ENCODE measurements at places on chromosomes 7 and 10.

GRCh38 chr10:92387289-92387940, 96.4 kb downstream of the MARCHF5 start:
- peak; percentile 44 for DNase-seq

DNA sequence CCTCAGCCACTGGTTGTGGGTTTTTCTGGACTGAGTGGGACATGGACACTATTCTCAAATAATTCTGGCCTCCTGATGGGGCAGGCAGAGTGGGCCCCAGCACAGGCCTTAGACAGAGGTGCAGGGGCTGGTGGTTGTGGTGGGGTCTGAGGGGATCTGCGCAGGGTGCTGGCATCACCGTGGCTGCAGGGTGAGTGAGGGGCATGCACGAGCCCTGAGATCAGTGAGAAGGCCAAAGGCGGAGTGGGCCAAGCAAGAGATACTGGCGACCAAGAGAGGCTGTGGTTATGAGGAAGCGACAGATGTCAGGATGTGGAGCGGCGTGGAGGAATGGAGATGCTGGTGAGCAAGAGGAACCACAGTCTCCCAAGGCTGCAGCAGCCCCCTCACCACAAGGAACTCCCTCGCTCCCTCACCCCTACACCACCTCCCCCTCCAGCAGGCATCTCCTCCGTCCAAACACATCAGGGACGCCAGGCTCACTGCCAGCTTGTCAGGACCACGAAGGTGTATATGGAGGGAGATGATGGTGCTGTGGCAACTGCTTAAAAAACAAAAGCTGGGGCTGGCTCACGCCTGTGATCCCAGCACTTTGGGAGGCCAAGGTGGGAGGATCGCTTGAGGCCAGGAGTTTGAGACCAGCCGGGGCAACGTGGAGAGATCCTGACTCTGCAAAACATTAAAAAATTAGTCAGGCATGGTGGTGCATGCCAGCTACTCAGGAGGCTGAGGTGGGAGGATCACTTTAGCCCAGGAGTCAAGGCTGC, 9.6 kb downstream of the PRF1 start:
- peak; percentile 38 for DNase-seq

GRCh38 chr7:24701261-24702235, 55.7 kb downstream of the GSDME start:
- no peak for DNase-seq

DNA sequence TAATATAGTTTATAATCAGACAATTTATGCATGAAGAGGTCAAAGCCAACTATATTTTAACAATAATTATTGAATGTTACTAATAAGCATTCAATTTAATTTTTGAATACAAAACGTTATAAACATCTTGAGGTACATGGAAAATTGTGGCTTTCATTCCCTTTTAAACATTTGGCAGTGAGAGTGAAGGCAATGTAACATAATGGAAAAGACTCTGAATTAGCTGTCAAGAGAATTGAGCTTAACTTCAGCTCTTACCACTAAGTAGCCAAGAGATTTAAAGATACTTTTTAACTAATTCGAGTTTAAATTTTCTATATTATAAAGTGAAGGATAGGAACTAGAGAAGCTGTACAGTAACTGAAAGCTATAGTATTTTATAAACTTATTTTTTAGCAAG, 98.6 kb downstream of the SEMA3A start:
- DNase-seq = no peak

GRCh38 chr7:68679459-68680234, 918.6 kb upstream of the AUTS2 start:
- DNase-seq = no peak

- DNase-seq = peak; percentile 69
These were observed 15.5 kb downstream of the CYTH3 start for GRCh38 chr7:6256677-6257535.

GRCh38 chr7:15703732-15704131, 17.2 kb upstream of the MEOX2 start:
- DNase-seq = no peak

DNA sequence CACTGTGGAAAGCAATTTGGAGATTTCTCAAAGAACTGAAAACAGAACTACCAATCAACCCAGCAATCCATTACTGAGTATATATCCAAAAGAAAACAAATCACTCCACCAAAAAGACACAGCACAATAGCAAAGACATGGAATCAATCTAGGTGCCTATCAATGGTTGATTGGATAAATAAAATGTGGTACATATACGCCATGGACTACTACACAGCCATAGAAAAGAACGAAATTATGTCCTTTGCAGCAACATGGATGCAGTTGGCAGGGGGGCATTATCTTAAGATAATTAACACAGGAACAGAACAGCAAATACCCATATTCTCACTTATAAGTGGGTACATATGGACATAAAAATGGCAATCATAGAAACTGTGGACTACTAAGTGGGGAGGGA, 35.4 kb upstream of the WNT8B start:
- DNase-seq = no peak

DNA sequence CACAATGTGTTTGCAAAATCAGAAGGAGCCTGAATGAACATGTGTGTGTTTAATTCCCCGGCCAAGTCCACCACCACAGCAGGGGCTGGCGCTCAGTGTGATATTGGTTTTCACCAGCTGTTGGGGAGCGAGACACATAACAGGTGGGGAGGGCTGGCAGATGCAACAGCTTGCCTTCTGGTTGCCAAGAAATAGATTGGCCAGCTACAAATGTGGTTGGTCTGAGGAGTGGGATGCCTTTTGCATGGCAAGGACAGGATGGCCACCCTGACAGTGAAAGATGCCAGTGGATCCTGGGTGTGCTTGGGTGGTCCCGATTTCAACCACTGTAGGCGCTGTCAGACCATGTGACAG, 292.5 kb upstream of the FZD8 start:
- no peak for DNase-seq

- DNase-seq = peak; percentile 47
These were observed 32.5 kb upstream of the EPC1 start for GRCh38 chr10:32379318-32379949.

DNA sequence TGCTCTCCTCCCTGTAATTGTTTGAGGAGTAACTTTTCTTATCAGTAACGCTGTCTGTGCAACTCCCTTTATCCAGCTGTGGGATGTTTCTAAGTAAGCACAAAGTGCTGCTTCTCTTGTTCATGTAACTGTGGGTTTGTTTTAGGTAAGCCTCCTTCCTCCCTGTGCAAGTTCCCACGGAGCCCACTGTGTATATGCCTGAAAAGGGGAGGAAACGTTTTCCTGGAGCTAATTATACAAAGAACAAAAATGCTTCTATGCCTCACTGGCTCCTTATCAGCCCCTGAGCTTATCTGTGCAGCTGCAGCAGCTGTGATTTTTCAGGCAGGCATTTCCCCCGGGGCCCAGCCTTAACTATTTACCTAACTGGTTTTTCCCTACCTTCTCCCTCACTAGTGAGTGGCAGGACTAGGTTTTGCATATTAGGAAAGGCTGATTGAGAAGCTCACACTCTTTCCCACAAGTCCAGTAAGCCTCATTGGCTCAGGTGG, 593.4 kb upstream of the GHITM start:
- DNase-seq = no peak

GRCh38 chr10:44240584-44241205, 144.2 kb downstream of the CXCL12 start:
- DNase-seq = no peak

- DNase-seq = no peak
These were observed 64.7 kb upstream of the TNRC18 start for GRCh38 chr7:5488286-5488878.

DNA sequence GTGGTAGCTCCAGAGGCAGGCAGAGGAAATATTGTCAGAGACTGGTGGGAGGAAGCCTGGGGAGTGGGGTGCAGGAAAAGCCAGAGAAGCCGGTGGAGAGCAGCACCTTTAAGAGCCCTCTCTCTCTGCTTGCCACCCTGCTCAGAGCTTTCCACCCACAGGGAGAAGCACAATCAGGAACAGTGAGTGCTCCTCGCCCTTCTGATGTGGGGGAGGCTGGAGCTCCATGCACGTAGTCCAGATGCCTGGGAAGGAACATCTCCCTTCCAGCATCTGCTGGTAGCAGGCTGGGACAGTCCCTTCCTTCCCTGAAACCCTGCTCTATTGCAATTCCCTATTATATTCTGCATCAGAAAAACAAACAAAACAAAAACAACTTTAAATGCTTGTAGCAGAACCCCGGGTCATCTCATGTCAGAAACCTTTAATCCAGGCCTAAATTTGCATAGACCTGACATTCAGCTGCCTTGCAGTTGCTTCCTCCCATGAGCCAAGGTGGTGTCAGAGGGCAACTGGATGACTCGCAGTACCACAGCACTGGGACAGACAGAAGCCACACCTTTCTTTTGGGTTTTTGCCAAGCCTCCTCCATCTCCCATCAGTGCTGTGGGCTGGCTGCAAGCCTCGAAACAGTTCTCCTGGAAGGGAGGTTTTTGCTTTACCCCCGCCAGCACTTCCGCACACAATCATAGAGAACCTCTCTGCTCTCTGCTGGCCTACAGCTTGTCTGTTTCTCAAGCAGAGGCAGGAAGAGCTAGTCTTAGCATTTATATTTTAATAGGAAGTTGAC, 13.1 kb downstream of the AVPI1 start:
- peak; percentile 70 for DNase-seq

DNA sequence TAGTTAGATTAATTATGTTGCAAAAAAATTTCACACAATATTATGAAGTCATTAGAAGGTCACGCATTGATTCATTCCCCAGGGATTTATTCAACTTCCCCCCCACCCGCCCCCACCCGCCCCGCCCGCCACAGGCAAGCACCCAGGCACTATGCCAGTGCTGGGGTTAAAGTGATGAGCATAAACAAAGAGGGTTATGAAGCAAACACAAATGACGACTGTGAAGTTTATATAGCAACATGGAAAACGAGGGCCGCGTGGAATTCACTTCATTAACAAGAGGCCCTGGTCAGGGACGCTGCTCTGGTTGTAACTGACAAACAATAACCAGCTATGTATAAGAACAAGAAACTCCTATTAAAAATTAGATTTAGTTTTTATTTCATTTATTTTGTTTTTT, 656.5 kb upstream of the COBL start:
- no peak for DNase-seq

- no peak for DNase-seq
These were observed 24.4 kb upstream of the ELN start for GRCh38 chr7:74003621-74004020.

DNA sequence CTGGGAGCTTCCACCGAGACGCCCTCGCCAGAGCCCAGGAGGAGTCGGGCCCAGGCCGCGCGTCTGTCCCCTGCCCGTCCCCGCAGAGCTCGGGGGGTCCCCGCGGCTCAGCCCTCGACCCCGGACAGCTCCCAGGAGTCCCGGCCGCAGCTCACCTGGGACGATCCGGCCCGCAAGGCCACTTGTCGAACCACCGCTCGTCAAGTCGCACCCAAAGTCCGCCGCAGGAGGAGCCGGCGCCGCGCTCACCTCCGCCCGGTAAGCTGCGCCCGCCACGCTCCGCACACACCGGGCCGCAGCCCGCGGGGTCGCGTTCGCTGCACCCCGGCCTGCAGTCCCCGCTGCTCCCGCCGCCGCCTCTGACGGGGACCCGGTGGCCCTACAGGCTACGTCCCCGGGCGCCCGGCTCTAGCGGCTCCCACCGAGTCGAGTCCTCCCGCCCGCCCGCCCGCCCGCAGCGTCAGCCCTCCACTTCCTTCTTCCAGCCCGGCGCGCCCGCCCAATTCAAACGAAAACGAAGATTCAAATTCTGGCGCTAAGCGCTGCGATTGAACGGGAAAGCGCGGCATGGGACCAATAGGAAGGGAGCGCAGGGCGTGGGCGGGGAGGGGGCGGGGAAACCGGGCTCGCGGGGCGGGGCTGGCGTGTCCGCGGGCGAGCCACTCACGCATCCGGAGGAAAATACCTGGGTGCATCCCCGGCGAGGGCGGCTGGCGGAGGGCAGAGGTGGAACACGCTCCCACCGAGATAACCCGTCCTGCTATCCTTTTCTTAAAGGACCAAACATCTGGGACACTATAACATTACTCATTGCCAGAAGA, at the start of gene MKI67:
Gene MKI67 (minus strand): TSS at position 480 of the 821 bp plus-strand sequence. CDS start 756 bp downstream, outside the sequence.
- DNase-seq = peak; percentile 97

DNA sequence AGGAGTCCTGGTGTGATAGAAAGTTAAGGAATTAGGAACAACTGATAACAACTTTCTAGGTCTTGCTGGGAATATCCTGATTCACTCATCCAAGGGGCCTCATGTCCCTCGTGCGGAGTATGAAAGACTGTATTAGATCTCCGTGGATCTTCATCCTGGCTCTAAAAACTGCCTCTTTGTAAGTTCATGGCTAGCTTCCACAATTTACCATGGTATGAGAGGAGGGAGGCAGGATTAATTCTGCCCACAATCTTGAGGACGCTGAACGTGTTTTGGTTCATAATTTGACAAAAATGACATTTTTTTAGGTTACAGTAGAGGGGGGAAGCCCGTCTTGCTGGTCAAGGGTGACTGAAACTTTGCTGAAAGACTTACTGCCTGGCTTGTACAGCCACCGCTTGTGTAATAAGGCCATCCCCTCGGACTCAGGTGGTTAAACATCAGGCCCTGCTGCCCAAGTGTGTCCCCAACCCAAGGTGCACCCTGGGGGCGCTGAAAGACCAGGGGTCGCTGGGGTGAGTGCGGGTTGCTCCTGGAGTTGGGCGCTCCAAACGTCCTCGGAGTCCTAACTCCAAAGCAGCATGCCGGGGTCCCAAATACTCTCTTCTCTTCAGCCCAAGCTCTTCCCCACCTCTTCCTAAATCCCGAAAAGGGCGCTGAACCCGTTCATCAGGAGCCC, 733 bp downstream of the HIBADH start:
- DNase-seq = peak; percentile 16

- DNase-seq = no peak
These were observed 377.4 kb downstream of the HTR7 start for GRCh38 chr10:90480466-90480865.

Data from suppressor macrophage (primary cell).